H54 (cell line): ENCODE measurements at places on chromosomes 16 and 17.

DNA sequence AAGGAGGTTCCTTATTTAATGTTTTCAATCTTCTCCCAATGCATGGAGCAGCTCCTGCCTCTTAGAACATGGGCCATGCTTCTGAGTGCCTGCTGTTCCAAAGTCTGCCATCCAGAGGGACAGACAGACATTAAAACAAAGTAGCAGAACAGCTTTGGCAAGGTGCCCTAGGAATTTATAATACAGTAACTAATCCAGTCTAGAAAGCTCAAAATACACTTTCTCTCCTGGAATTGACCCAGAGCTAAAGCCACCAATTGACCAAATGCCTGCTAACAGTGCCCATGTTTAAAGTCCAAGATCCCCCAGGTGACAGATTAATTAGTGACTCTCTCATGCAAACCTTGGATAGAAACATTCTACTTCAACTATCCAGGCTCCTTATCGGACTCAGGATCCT is 11.1 kb upstream of the CHRNE start:
- no peak for DNase-seq

DNA sequence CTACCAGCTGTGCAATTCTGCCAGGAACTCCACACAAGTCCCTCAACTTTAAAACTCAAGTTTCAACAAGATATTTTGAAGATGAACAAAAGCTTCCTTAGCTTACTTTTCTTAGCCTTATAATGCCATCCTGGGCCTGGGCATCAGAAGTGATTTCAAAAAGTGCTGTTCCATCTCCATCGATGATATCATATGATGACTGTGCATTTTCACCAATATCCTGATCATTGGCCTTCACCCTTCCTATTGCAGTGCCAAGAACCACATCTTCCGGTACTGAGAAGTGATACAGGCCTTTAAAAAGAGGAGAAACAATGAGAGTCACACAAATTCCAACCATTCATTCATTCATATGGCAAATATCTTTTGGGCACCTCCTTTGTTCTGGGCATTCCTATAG is 215.4 kb downstream of the CDH8 start:
- DNase-seq = no peak

DNA sequence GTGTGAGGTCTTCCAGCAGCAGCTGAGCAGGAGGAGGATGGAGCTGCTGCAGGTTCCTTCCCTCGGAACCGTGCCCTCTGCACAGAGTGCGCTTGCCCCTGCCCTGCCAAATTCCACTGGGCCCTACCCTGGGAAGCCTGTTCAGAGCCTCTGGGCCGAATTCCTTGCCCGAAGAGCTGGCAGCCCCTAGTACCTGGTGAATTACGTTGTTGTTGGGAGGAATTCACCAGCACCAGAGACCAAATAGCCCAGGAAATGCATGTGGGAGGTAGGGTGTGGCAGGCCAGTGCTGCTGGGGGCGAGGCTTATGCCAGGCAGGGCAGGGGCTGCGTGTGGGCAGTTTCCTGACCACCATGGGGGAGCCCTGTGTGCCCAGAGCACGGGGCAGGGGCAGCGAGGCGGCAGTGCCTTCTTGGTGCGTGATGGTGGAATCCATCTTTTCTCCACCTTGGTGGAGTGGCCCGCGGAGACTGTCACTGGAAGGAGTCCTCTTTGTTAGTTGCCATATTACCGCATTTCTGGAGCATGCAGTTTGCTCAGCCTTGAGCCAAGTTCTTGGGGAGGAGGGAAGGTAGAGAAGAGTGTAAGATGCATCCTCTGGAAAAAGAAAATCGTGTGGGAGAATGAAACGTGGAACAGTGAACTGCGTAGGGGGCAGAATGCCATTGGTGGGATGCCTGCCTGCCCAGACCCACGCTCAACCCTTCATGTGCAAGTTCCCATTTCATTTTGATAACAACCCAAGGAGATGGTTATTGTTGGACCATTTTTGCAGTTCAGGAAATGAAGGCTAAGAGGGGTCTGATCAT is 2.3 kb downstream of the MRC2 start:
- no peak for DNase-seq

GRCh38 chr16:20814784-20815183 is 8.5 kb downstream of the REXO5 start:
- no peak for DNase-seq

- no peak for DNase-seq
Measured at GRCh38 chr17:75681289-75681688, 14.2 kb downstream of the SAP30BP start.

GRCh38 chr17:36647636-36648035 is 46.3 kb downstream of the MRM1 start:
- DNase-seq = no peak

DNA sequence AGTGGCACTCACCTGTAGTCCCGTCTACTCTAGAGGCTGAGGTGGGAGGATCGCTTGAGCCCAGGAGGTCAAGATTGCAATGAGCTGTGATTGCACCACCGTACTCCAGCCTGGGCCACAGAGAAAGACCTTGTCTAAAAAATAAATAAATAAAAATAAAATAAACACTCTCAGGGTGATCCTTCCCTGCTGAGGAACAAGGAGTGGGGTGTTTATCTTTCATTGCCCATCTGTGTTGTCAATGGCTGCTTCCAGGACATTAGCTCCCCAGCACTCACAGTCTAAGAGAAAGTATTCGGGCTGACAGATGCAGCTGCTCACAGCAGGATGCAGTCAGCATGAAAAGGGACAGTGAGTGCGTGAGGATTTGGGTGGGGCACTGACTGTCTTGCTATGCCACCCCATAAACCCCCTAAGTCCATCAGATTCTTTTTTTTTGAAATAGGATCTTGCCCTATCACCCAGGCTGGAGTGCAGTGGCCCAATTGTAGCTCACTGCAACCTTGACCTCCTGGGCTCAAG is 31.3 kb upstream of the RBBP6 start:
- no peak for DNase-seq

DNA sequence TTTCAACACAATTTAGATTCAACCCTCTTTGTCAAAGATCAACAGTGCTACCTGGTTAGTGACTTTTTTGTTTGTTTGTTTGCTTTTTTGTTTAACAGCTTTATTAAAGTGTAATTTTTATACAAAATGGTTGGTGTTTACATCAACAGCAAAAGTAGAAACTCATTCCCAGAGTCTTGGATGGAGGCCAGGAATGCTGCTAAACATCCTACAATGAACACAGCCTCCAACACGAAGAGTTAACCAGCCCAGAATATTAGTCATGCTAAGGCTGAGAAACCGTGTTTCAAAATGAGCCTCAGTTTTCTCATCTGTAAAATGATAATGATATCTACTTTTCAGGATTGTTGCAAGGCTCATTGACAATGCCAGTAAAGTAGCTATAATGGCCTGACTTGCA is 211.0 kb upstream of the MAF start:
- DNase-seq = no peak

- peak; percentile 98 for DNase-seq
Measured at GRCh38 chr16:88700636-88701482, 5.3 kb downstream of the RNF166 start.
